Cerebellum (tissue), 4 donors: ENCODE measurements at places on chromosomes 1 and 21.
A peak's percentile ranks its signal among the peaks of the same experiment; 100 is the strongest.

DNA sequence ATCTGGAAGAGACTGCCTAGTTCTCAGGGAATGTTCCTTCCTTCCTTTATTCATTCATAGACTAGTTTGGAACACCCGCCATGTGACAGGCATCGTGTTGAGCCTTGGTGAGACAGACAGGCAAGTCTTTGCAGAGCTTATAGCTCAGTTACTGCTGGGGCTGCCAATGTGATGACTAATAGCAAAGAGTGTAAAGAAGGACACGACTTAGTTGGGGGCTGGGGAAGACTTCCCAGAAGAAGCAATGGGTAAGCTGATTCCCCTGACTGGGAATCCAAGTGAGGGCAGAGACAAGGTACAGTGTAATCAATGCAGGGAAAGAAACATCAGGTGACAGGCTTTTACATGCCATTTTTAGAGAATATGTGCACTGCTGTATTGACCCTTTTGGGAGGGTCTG is 51.2 kb downstream of the TENT5C start:
- DNase-seq: no peak

DNA sequence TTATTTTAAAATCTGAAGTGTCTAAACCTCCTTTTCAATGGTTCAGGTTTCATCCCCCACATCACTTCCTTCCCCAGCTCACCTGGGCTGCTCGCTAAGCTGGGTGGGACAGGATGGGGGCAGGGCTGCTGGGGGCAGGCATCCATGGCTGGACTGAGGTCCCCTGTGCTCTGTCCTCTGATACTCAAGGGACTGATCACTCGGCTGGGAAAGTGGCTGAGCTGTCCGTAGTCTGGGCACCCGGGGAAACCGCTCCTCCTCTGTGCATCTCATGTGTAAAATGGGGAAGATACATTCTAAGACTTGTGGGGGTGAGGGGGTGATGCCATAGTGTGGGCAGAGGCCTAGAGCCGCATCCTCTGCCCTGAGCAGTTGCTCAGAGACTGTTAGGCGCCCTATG is 411.2 kb downstream of the MATN1 start:
- DNase-seq: no peak

GRCh38 chr1:243483071-243483771 is 227.4 kb downstream of the SDCCAG8 start:
- peak; percentile 45 for DNase-seq

DNA sequence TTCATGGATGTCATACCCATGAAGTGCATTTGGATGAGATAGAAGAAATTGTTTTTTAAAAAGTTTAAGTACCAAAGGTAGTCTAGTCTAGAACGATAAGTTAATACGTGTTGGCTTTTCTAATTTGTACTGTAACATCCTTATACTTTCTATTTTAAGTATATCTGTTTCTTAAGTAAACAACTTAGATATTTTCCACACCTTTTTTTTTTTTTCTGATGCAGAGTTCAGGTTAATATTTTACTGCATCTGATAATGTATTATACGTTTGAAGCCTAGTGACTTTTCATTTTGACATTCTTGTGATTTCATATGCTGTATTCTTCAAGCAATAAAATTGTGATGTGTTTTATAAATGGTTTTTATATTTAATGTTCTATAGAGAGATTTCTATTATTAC is 16.5 kb downstream of the DR1 start:
- no peak for DNase-seq

DNA sequence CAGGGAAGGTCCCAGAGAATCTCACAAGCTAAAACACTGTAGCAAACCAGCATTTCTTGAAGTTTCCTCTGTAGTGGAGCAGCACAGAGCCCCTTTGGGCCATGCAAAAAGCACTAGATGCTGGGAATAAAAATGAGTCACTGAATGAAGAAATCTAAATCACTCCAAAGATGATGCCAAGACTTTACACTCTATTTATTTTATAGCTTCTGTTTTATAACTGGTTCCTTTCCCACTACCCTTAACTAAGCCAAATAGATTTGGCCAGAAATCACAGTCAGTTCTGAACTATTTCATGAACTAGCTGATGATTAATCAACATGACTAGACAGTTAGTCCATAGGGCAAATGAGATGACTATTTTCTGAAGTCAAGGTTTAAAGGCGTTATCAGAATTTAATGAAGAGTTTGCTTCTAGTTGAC is 89.5 kb downstream of the SCMH1 start:
- DNase-seq: no peak
